ENCODE measurements at places on chromosomes 1 and 21.

DNA sequence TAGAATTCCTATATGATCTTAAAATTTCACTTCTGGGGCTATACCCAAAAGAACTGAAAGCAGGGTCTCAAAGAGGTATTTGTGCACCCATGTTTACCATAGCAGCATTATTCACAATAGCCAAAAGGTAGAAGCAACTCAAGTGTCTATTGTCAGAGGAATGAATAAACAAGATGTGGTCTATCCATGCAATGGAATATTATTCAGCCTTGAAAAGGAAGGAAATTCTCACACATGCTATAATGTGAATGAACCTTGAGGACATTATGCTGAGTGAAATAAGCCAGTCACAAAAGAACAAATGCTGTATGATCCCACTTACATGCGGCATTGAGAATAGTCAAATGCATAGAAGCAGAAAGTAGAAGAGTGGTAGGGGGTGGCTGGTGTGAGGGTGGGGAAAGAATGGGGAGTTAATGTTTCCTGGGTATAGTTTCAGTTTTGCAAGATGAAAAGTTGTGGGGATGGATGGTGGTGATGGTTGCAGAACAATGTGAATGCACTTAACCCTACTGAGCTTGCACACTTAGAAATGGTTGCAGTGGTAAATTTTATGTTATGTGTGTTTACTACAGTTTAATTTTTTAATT lies 122.4 kb downstream of the TOMM20 start:
- no peak for DNase-seq

GRCh38 chr1:51222136-51222787 lies 13.8 kb upstream of the RNF11 start:
- no peak for DNase-seq

DNA sequence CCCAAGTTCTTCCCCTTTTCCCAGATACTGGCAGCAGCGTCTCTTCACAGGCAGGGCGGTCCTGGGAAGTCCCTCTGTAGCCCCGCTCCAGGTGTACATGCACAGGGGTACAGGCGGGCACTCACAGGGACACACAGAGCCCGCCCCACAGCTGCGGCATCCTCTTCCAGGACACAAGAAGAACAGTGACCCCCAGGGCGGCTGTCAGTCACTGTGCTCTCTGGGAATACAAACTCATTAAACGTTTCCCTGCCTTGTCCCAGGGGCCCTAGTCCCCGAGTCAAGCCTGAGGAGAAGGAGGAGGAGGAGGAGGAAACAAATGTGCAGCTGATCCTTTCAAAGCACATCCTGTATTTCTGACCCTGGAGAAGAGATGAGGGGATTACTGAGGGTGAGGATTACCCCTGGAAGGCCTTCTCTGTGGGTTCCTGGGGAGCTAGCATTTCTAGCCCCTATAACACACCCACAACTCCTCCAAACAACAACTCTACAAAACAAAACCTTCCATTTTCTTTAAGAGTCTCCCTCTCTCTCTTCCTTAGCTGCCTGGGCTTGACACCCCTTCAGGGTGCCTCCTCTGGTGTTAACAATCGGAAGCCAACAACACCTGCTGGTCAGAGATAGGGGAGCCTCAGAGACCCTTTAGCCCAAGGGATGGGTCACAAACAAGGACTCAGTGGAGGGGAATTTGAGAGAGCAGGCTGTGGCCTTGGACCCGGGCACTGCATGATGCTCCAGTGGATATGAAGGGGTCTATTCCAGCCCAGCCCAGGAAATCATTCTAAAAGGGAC lies 28.4 kb upstream of the DMBX1 start:
- no peak for DNase-seq

- no peak for DNase-seq
Observed at GRCh38 chr1:39485046-39485803, 6.2 kb upstream of the BMP8A start.

GRCh38 chr1:159012495-159012894 lies 2.8 kb downstream of the IFI16 start:
- DNase-seq: no peak

GRCh38 chr21:18252680-18253079 lies 8.0 kb downstream of the CHODL start:
- no peak for DNase-seq

GRCh38 chr1:79431340-79431739 lies 424.8 kb upstream of the ADGRL4 start:
- DNase-seq: no peak

- peak; percentile 38 for DNase-seq
Observed at GRCh38 chr1:46747683-46748288, 28.9 kb upstream of the EFCAB14 start.

DNA sequence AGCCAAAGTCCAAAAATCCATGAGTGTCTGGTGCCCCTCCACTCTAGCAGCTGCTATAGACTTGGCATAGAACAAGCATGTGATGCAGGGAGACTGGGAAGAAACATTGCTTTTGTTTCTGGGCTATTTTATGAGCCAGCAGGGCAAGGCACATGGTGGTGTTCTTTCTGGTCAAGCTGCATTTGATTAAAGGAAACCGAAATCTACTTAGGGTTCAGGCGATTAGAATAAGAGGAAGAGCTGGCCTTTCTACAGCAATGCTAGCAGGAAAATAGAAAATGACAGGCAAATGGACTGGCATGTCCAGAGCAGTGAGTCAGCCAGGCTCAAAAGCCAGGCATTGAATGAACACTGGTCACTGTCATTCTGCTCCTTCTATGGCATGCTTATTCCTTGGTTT lies 28.5 kb upstream of the ARHGAP29 start:
- DNase-seq: no peak

DNA sequence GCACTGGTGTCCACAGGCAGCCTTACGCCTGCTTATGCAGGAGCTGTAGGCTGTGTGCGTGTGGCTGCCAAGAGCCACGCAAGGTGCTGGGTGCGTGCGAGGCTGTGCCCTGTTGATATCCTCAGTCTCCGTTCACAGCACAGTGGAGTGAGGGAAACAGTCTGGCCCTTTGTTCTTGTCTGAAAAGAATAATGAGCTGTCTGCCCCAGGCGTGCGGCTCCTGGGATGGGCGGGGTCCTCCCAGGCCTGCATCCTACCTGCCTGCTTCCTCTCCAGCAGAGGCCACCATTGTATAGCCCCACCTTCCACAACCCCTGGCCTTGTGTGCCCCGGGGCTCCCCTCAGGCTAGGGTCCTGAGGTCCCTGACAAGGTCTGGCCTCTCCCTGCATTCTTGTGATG lies 47.0 kb upstream of the KDM4A start:
- no peak for DNase-seq

DNA sequence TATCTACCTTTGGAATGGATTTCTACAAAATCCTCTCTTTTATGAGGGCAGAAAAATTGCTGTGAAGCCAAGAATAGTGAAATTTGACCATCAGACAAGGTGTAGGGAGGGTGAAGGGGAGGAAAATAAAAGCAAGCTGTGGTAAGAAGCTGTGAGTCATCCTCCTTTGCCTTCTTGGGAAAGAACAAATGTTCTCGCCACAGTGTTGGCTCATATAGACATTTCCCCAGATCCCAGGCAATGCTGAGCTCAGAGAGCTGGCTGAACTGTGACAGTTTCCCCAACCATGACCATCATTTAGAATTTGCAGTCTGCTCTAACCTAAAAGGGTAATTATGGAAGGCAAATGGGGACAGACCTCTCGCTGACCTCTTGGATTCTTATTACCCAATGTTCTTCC lies 235.4 kb downstream of the PBX1 start:
- DNase-seq: no peak

GRCh38 chr1:220680085-220680687 lies 10.0 kb upstream of the C1orf115 start:
- DNase-seq: peak; percentile 56

- DNase-seq: no peak
Observed at GRCh38 chr1:96710708-96711477, 10.7 kb upstream of the PTBP2 start.

Data from DMS79 treated with DMSO at 0.1 percent for 48 hours (cell line).